Germinal center (tissue), 1 donor: ENCODE measurements at places on chromosomes 12 and 14.

GRCh38 chr12:53735556-53735955 is 8.3 kb upstream of the CALCOCO1 start:
- DNase-seq: no peak

DNA sequence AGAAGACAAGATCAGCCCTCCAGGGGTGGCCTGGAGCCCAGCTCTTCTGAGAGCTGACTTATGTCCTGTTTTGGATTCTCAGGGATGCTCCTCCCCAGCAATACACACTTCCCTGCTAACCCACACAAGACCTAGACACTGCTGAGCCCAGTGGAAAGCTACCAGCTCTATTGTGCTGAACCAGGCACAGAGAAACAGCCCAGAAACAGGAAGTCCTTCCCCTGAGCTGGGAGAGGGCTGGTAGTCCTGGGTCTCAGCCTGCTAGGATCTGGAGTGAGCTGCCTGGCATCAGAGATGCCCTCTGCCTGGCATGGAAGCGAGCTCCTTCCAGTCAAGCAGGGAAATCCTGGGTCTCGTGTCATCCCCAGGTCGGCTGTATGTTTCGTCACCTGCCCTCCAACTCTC is 1.2 kb upstream of the LAG3 start:
- no peak for DNase-seq

DNA sequence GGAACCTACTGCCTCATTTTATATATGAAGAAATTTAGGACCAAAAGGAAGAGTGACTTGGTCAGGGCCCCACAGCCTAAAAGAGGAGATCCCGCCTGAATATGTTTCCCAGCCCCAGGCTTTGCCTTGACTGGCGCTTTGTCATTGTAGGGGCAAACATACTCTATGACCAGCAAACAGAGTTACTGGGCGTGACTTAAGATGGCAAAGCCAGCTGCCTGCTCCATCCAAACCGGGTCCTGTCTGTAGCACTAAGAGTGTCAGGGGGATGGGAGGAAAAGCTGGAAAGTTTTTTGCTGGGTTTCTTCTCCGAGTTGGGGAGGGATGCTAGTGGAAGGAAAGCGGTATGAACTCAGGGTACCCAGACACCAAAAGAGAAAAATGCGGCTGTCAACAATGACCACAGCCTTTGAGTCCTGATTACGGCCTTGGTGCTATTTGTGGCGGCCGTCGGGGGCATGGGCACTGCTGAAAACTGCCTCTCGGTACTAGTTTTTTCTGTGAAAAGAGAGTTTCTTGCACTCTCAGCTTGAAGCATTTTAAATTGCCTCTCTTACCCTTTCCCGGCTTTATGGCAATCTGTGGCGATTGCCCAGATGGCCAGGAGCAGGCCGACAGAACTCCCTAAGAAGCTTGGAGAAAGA is 82.7 kb downstream of the PRIMA1 start:
- DNase-seq: no peak

DNA sequence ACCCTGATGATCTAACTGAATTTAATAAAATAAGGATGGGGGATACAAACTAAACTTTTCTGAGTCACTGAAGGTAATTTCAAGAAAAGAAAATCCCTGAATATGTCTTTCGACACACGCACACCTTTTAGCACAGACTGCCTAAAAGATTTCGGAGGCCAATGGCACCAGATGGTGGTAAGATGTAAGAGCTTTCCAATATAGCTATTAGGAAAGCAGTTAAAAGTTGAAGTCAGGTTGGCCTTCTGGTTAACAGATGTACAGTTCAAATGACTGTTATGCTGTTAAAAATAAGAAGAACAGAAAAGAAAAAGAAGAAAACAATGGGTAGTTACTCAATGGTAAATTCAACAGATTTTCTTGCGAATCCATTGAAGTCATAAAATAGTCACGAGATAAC is 80.7 kb upstream of the KRR1 start:
- no peak for DNase-seq

DNA sequence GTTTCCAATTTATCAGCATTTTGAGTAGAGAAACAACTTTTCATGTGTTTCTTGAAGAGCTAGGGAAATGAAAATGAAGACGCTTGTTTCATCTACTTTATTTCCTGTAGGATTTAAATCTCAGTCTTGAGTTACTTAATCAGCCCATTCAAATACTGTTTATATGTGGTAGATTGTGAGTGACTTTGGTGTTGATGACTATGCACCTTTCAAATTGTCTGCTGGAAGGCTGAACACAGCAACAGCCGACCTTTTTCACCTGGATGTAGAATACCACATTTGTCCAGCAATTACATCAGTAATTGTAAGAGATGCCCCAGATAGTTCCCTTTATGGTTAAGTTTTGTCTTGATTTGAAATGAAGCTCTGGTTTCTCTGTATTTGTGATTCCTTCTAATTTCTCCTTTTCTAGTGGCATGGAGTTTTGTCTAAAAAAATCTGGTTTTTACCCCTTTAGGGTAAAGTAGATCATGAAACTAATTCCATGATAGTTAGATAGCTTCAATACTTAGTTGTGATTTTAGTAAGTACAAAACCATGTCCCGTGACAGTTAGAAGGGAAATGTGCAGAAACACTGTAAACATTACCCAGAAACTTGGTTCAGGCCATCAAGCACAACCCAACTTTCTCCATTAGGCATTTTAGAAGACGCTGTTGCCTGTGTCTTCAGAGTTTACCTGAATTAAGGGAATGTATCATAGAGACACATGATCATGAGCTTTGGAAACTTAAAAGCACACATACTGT is 165.0 kb downstream of the SRGAP1 start:
- DNase-seq: no peak

GRCh38 chr12:95820096-95820703 is 29.6 kb upstream of the NTN4 start:
- no peak for DNase-seq

GRCh38 chr12:63206909-63207308 is 55.9 kb upstream of the AVPR1A start:
- no peak for DNase-seq

GRCh38 chr12:132955094-132956010 is 754 bp downstream of the ZNF605 start:
- peak; percentile 85 for DNase-seq

DNA sequence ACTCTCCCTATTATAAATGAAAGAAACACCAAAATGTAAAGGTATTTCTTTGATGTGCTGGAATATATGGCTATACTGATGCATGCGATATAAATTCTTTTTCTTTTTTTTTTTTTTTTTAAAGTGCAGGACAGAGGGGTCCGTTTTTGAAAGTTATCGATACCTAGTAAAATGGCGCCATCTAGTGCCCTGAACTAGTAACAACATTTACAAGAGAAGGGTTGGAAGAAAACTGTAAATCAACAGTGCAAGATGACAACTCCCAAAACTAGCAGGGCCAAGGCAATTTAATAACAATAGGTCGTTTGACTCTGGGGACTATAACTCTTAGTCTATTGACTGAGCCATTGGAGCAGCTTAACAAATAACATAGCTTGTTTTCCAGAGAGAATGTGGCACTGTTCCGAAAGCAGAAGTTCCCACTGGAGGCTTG is 137.7 kb downstream of the SPTSSA start:
- DNase-seq: peak; percentile 32

- DNase-seq: no peak
Measured at GRCh38 chr12:129075460-129076208, 222.4 kb downstream of the GLT1D1 start.

GRCh38 chr12:52307836-52308805 is 13.1 kb downstream of the KRT83 start:
- DNase-seq: peak; percentile 38

- DNase-seq: no peak
Measured at GRCh38 chr12:90268574-90268973, 559.9 kb upstream of the ATP2B1 start.

DNA sequence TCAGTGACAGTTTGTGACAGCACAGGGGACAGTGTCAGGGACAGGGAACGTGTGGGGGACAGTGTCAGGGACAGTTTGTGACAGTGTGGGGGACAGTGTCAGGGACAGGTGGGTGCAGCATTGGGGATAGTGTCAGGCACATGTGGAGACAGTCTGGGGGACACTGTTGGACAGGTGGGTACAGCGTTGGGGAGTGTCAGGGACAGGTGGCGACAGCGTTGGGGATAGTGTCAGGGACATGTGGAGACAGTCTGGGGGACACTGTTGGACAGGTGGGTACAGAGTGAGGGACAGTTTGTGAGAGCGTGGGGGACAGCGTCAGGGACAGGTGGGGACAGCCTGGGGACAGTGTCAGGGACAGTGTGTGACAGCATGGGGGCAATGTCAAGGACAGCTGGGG is 140.0 kb downstream of the TMEM121 start:
- DNase-seq: no peak

GRCh38 chr14:89040460-89041256 is 216.2 kb downstream of the TTC8 start:
- peak; percentile 74 for DNase-seq

GRCh38 chr12:100248886-100249285 is 18.0 kb downstream of the DEPDC4 start:
- no peak for DNase-seq

GRCh38 chr12:116455540-116456329 is 103.4 kb upstream of the MAP1LC3B2 start:
- DNase-seq: no peak

- no peak for DNase-seq
Measured at GRCh38 chr12:127054531-127054930, 1212.4 kb upstream of the TMEM132C start.

GRCh38 chr14:30312214-30312613 is 246.7 kb upstream of the G2E3 start:
- no peak for DNase-seq

GRCh38 chr14:71764701-71765382 is 167.4 kb upstream of the RGS6 start:
- no peak for DNase-seq

DNA sequence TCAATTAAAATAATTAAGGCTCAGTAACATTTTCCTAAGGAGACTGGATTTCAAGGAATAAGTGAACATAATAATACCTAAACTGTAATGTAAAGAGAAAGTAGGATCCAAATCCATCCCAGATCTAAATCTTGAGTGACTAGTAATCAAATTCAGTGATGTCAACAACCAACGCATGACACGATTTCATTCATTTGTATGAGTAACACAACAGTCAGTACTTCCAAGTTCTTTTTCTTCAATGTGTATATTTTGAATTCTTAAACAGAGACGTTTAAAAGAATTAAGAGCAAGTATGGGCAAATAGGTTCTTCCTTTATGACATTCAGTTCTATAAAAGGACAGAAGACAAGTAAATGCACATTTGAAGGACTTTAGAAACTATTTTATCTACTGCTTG is 104.3 kb upstream of the CNTN1 start:
- no peak for DNase-seq

DNA sequence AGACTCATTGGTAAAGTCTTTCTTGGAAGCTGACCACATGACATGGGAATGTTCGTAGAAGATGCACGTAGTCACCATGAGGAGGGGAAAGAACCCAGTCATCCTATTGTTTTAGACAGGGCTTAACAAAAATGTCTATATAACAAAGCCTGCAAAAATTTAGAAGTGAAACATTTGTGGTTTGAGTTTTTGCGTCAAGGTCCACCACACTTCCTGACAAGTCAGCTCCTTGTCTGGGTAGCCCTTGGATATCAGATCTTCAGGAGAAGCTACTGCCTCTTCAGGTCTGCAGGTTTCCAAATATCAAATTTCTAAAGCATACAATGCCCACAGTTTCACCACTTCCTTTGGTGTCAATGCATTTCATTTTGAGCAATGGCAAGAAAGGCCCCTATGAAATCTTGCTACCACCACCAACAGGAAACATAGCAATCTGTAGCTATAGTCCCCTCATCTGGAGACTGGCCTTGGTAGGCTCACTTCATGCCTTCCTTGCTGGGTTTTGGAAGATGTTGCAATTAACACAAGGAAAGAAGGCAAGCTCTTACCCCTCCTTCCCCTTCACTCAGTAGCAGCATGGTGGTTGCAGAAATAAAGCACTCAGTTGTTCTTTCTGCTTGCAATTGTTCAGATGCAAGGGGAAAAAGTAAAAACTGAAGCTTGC is 235.2 kb downstream of the PCNX1 start:
- no peak for DNase-seq

DNA sequence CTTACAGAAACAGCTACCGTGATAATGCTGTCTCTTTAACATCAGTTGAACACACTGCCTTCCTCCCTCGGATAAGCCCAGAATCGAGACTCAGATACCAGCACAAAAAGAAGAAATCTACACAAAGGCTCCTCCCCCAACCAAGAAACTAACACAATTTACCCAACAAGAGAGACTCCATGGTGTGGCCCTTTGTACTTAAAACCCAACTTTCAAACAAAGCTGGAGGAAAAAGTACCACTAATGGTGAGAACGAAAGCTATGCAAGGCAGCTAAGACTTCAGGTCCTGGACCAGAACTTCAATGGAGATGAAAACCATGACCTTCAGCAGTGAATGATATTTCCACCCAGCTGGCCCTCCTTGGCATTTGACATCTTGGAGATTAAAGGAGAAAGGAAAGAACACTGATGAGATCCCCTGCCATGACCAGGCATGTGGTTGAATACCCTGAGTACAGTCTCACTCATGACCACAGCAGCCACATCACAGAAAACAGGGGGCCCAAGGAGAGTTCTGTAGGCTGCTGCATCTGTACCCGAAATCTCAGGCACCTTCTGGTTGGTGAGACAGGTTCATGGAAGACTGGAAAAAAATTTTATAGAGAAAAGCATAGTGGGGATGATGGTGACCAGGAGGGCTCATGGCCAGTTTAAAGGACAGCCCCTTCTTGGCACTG is 36.7 kb downstream of the RBM19 start:
- no peak for DNase-seq

DNA sequence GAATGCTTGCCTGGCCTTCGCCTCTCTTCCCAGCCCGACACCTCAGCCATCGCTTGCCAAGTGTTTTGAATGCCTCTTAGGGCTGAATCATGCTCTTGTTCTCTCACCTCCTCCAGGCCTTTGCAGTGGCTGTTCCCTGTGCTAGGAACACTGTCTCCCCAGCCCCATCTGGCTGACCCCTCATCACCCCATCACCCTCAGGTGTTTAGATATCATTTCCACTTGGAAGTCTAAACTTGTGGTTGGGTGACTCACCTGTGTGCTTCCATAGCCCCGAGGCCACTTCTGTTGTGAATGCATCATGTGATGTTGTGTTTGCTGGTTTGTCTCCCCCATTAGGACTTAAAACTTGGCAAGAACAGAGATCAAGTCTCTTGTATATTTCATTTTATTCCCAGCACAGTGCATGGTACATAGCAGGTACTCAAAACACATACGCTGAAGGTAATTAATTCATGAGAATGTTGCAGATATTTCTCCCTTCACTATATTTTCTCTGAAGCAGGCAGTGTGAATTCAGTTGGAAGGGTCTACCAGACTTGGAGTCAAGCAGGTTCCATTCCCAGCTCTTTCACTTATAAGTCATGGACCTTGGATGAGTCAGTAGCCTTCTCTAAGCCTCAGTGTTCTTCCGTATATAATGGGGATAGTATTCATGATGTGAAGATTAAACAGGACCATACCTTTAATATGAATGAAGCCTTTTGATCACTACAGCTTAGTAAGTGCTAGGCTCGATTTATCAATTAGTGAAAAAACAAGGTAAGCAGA is 67.8 kb downstream of the HRK start:
- no peak for DNase-seq
